Astrocyte (in vitro differentiated cells and primary cell): ENCODE measurements at places on chromosomes 12 and 14. TPM values are rescaled to one million over a fixed set of nuclear protein-coding genes. Genes with fewer than 3 reads are reported as not detected.

The KLRD1 gene
- 0.45 and 0.91 TPM in 2 replicates for total RNA-seq

The ATN1 gene
- 94.9 and 97.8 TPM in 2 replicates for total RNA-seq

The EIF2S3B gene
- 5.4 and 6.0 TPM in 2 replicates for total RNA-seq

The SPATS2 gene
- 44.0 and 46.3 TPM in 2 replicates for total RNA-seq

DNA sequence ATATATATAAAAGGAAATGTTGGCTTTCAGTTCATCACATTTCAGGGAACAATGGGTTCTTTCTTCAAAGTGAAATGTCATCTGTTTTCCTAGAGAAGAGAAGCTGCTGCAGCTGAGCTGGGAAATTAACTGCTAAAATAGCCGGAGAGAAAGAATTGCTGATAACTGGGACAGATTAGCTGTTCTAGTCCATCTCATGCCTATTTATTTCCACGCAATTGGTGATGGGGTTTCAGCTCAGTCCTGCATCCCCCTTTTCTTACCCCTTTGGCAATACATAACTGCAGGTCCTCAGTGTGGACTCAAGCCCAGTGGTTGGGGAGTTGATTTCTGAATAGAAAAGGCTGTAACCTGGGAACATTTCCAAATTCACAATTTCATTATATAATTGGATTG lies 436.9 kb upstream of the TMEM132C start:
- no peak for DNase-seq

- no peak for DNase-seq
Observed at GRCh38 chr14:24817212-24818057, 183.4 kb upstream of the GZMB start.

- DNase-seq = no peak
Observed at GRCh38 chr14:56759633-56760032, 50.6 kb downstream of the OTX2 start.

DNA sequence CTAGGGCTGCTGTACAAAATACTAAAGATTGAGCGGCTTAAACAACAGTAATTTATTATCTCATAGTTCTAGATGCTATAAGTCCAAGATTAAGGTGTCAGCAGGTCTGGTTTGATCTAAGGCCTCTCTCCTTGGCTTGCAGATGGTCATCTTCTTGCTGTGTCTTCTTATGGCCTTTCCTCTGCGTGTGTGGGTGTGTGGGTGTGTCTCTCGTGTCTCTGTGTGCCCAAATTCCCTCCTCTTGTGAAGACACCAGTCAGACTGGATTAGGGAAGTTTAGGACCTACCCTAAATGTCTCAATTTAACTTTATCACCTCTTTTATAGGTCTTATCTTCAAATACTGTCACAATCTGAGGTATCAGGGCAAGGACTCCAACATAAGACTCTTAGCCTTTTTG lies 28.3 kb downstream of the DDHD1 start:
- no peak for DNase-seq

- peak; percentile 15 for DNase-seq
Observed at GRCh38 chr12:91577586-91578539, 395.2 kb upstream of the DCN start.
